ENCODE measurements at places on chromosomes 7 and 10. TPM values are rescaled to one million over a fixed set of nuclear protein-coding genes. Genes with fewer than 3 reads are reported as not detected.

GRCh38 chr7:66837007-66837406, 84.0 kb upstream of the TMEM248 start:
- DNase-seq: no peak

PALD1 gene
- 11.5 TPM for total RNA-seq

GRCh38 chr7:141317033-141317585, 234.1 kb upstream of the AGK start:
- DNase-seq: no peak

GRCh38 chr7:142337054-142338001, 79.5 kb upstream of the PRSS58 start:
- DNase-seq: no peak

DNA sequence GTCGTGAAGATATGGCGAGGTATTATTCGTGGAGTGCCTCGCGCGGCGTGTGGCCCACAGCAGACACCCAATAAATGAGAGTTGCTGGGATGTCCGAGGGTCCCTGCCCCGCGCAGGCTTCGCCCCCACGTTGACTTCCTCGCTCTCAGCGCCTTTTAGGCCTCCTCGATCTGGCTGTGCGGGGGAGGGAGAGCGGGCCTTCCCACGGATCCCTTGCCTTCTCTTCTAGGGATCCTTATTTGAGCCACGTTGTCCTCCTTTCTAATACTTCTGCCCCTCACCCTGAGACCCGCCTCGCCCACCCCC, 660 bp downstream of the VCL start:
- DNase-seq: no peak

CABCOCO1 gene
- total RNA-seq: not detected

XPNPEP1 gene
- 47.5 TPM for total RNA-seq

DNA sequence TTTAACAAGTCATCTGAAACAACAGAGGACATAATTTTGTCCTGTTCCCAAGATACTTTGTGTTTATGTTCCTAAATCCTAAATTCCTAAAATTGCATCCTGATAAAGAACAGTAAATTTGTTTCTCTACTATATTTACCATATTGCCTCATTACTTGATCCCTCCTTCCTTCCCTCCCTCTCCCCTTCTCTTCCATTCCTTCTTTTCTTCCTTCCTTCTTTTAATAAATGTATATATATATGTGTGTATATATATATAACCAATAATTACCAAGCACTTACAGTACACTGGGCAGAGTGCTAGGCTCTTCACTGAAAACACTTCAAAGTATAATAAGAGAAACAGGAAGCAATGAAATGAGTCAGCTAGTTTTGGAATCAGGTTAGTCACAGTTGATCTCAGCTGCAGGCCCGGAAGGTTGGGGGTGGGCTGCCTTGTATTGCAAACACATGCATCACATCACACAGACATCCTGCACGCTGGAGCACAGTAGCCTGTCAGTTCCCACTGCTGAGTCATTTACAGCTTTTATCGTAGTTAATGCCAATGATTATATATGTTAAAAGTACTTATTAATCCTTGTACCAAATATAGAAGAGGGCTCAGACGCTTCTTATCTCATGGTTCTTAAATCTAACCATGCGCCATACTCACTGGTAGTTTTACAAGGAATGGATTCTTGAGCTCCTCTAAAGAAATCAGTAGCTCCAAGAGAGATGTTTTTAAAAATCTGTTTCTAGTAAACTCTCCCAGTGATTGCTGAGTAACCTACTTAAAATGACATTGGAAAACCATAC, 551.7 kb downstream of the GRM8 start:
- peak; percentile 70 for DNase-seq

DNA sequence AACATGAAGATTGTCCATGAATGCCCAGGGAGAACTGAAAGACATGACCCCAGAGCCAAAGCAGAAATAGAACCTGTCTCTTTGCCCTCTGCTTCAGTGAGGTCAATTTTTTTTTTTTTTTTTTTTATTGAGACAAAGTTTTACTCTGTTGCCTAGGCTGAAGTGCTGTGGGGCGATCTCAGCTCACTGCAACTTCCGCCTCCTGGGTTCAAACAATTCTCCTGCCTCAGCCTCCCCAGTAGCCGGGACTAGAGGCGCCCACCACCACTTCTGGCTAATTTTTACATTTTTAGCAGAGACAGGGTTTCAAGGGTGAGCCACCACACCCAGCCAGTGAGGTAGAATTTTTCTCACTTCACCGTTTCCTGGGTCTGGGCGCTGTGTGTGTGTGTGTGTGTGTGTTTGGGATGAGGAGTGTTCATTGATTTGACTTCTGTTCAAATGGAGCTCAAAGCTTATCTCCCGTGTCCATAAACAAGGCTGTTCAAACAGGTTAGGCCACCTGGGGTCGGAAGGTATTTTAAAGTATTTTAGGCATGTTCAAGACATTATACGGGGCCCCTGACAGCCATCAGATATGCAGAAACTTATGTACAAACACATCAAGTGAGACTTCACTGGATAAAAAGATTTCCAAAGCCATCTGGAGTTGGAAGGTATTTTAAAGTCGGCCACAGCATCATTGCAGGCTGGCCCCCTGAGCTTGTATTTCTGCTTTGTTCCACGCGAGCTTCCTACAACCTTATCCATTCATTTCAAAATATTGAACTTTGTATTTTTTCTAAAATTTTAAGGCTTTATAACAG, 93.8 kb downstream of the MAP3K8 start:
- no peak for DNase-seq

DNA sequence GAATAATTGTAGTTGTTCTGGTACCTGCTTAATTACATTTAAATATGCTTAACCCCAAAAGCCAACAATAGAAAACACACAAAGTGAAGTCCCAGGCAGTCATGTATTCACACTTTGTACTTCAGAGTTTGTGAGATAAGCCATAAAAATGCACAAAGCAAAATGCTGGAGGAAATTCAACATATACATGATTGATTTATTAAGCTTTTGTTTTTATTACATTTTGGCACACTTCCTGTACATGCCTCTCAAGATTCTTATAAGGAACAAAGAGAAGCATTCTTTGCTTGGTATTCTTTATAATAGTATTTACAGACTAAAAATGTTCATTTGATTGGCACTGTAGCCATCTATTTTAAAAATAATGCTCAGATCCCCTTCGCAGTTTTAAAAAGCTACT, 107.7 kb upstream of the ANK3 start:
- DNase-seq: no peak

TAS2R3 gene
- total RNA-seq: 3.1 TPM

- DNase-seq: no peak
Measured at GRCh38 chr10:120381931-120382330, 75.1 kb upstream of the PLPP4 start.

GRCh38 chr7:108246227-108246837, 116.2 kb upstream of the LAMB4 start:
- DNase-seq: no peak

DNA sequence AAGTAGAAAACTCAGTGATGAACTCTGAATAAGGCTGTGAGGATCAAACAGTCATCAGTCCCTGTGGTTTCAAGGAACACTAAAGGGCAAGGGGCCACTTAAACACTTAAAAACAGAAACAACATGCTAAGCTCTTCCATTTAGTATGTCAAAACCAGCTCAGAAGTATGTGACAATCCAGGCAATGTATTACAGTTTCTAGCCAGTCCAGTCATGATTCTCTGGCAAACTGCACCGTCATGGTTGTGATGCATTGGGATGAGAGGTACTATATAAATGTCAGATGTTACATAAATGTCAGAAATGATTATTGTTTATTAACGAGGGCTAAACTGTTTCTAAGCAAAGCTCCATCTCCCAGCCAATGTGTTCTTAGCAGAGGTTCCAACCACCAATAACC, 4.7 kb upstream of the CREB5 start:
- DNase-seq: no peak

Data from aorta (tissue), 5 donors.